ENCODE measurements at places on chromosomes 12 and 14.

DNA sequence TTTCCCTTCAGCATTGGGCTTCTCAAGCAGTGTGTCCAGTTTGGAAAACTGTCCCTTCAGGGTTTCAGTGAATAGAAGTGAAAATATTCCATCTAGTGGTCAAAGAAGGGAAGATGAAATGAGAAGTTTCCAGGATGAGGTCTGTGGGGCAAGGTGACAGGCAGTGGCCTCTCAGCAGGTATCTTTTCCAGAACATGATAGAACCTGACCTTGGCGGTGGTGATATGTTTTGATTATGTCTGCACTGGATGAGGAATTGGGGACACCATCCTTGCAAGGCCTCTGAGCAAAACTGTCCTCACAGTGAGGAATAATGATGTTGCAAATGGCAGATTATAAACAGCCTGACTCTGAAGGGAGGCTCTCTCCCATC lies 4.7 kb downstream of the GPX2 start:
- no peak for DNase-seq

DNA sequence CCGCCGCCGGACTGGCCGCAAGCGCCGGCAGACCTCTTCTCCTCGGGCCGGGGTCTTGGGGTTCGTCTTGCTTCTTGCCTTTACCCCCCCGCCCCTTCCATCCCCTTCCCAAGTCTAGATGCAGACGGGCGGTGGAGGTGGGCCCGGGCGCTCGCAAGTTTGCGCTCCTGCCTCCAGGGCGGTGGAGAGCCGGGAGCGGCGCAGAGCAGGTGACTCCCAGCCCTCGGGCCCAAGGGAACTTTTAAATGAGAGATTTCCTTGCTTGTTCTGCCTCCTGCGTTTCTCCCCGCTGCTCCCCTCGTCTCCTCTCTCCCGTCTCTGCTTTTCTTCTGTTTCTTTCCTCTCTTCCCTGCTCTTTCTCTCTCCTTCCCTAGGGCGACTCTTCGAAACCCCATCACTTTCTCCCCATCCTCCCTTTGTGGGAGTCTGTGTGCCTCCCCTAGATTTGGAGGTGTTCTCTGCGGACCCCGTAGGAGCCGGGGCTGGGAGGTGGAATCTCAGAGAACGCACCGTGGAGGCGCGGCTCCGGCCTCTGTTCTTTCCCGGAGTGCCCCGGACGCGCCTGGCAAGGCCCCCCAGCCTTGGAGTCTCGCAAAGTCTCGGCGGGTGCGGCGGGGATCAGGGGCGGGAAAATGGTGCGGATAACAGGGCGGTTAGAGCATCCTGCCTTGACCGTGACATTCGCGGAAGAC lies 114.7 kb upstream of the MYL2 start:
- peak; percentile 41 for DNase-seq

DNA sequence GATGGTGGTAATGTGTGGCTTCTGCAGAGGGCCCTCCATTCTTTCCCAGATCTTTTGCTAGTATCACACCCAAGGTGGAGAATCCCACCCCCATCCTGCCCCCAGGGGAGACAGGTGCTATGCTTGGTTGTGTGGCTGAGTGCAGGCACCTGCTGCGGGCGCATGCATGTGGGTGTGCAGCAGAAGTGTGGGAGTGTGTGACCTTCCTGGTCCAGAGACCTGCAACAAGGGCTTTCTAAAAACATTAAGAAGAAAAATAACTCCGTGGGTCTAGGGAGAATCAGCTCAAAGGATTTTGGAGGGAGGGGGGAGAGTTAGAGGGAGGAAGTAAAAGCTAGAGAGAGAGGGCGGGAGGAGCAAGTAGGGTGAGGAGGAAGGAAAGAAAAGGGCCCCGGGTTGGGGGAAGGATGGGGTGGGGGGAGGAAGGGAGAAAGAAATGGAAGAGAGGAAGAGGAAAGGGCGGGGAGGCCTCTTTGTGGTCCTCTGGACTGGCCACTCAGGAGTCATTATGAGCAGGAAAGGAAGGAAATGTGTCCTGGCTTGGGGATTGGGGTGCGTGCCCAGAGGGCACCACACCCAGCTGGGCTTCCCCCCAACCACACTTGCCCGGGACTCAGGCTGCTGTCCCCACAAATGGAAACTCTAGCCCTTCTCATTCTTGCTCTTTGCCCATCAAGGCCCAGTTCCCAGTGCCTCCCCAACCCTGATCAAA lies 3.1 kb upstream of the FIGNL2 start:
- no peak for DNase-seq

DNA sequence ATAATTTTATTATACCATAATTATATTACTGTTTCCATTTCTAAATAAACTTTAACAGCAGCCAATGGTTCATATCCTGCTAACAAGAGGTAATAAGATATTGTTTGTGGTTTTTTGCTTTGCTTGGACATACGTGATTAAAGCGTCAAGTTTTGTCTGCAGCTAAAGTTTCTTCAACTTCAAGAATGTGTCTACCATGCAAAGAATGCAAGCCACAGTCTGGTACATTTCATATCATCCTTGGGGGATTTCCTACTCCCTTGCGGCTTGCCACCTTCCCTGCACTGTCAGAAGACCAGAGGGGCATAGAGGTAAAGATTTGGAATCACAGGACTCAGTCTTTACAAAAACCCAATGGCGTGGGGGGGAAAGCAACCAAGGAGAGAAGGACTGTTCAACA lies 125.2 kb downstream of the MED13L start:
- no peak for DNase-seq

DNA sequence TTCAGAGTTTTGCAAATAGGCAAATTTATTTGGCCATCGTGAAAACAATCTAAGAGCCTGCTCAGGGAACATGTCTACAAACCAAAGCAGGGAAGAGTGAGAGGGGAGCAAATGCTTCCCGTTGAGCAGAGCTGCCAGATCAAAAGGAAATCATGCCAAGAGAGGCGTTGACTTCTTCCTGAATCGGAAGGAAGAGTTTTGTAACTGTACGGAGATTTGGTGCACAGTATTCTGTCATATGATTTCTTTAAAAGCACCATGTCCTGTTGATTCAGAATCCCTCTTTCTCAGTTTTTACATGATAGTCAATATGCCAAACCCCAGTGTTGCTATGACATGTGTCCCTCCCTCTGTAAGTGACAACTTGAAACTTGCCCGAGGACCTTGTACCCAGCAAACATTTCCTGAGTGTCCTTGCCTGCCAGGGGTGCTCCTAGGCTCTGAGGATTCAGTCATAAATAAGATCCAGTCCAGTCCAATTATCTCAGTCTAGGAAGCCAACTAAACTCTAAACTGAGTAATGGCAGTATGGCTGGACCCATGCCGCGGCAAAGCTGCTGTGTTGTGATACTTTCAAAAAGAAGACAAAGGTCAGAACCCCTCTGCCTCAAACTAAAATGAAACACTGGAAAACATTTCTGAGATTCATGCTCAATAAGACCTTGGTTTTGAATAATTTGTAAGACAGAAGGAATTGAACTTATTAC lies 300.1 kb upstream of the FKBP4 start:
- DNase-seq = no peak

DNA sequence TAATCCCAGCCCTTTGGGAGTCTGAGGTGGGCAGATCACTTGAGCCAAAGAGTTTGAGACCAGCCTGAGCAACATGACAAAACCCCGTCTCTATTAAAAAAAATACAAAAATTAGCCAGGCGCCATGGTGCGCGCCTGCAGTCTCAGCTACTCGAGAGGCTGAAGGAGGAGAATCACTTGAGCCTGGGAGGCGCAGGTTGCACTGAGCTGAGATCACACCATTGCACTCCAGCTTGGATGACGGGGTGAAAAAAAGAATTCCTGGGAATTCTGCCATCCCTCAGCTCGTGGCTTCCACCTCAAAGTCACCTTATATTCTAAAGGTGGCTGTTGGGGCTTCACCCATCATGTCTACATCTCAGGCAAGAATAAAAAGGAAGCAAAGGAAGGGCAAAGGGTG lies 12.9 kb downstream of the BCL2L14 start:
- DNase-seq = no peak

Measured in endothelial cell (in vitro differentiated cells).